ENCODE measurements at places on chromosomes 12 and 14.

DNA sequence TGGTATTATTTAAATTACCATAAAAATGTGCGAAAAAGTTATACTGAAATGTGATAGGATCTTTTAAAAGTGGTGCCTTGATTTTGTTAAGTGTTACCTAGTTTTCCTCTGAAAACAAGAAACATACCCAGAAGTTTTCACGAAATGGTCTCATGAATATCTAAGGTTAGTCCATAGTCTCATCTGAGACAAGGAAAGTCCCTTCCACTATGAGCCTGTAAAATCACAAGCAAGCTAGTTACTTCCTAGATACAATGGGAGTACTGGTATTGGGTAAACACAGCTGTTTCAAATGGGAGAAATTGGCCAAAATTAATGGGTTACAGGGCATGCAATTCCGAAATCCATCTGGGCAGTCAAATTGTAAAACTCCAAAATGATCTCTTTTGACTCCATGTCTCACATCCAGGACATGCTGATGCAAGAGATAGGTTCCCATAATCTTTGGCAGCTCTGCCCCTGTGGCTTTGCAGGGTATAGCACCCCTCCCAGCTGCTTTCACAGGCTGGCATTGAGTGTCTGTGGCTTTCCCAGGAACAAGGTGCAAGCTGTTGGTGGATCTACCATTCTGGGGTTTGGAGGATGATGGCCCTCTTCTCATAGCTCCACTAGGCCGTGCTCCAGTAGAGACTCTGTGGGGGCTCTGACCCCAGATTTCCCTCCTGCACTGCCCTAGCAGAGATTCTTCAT is 271.4 kb downstream of the NAV3 start:
- DNase-seq = no peak

GRCh38 chr12:8081251-8081920 is 688 bp upstream of the NECAP1 start:
- no peak for DNase-seq

GRCh38 chr14:66813636-66814035 is 305.7 kb downstream of the GPHN start:
- DNase-seq = no peak

- no peak for DNase-seq
These were observed 207.6 kb downstream of the BCL11B start for GRCh38 chr14:99064262-99064954.

DNA sequence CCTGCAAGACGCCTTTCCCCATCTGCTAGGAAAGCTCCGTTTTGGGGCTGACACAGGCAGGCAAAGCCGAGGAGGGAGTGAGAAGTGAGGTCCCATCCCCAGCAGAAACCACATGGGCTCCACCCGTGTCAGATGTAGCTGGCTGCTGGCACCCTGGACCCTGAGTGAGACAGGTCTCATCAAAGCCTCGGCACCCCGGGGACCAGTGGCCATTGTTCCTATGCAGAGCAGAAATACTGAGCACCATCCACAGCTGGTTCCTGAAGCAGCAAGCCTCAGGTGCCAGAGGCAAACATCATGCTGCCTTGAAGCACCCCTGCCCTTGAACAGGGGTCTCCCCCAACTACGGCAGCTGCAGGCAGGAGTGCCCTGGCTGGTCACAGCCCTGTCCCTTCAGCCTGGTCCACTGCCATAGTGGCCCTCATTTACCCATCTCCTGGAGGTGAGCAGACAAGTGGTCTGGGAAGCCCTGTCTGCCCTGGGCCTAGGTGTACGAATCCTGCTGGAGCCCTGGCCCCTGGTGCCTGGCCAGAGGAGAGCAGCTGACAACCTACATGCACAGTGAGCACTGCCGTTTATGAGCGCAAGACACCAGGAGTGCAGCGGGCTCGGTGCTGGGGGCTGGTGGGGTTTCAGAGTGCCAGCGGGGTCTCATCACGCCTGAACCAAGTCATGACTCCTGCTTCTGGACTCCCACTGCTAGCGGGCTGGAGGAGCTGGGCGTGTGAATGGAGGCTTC is 289.8 kb upstream of the RTL1 start:
- DNase-seq = peak; percentile 30

- no peak for DNase-seq
These were observed 50.3 kb downstream of the DAO start for GRCh38 chr12:108930155-108930554.
